ENCODE measurements at places on chromosomes 6 and 20. TPM values are rescaled to one million over a fixed set of nuclear protein-coding genes. Genes with fewer than 3 reads are reported as not detected.

Gene TCP11
- not detected for total RNA-seq

DNA sequence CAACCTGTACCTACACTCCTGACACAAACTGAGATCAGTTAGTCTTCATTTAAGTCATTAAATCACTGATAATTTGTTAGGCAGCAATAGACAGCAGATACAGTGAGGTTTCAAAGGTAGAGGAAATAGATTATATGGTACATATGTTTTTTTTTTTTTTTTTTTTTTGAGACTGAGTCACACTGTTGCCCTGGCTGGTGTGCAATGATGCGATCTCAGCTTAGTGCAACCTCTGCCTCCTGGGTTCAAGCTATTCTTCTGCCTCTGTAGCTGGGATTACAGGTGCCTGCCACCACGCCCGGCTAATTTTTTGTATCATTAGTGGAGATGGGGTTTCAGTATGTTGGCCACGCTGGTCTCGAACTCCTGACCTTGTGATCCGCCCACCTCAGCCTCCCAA, 38.2 kb upstream of the KIF13A start:
- no peak for DNase-seq

Gene GPR63
- total RNA-seq, result 6.6 TPM

Gene SLC17A1
- not detected for total RNA-seq

DNA sequence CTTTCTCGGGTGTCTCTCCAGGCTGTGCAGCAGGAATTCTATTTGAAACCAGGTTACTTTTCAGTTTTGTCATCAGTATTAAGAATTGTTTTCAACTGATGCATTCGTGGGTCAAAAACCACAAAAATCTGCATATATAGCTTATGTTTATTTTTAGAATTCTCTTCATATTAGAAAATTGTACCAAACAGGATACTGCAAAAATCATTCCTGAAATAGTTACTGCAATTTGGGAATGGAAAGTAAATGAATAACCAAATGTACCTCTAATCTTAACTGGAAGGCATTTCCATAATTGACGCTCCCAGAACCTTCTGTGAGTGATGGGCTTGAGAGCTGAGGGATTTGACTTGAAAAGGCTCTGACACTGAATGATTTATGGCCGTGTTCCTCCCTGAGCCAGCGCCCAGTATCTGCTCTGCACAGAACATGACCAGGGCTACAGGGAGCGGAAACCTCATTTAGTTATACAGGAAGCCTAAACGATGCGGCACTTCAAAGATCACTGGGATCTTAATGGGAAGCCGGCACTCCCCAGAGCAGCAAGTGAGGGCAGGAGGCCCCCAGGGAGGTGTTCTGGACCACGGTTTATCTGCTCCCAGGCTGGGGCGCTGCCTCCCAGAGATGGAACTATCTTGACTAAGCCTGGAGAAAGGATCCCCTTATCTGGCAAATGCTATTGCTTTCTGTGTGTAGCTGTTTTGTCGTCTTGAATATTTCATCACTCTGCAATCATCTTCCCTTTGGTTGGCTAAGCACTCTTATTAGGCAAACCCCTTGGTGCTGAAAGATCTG, 446.0 kb downstream of the QKI start:
- DNase-seq, result peak; percentile 51

Gene PPP1R16B
- total RNA-seq, result 5.3 TPM

DNA sequence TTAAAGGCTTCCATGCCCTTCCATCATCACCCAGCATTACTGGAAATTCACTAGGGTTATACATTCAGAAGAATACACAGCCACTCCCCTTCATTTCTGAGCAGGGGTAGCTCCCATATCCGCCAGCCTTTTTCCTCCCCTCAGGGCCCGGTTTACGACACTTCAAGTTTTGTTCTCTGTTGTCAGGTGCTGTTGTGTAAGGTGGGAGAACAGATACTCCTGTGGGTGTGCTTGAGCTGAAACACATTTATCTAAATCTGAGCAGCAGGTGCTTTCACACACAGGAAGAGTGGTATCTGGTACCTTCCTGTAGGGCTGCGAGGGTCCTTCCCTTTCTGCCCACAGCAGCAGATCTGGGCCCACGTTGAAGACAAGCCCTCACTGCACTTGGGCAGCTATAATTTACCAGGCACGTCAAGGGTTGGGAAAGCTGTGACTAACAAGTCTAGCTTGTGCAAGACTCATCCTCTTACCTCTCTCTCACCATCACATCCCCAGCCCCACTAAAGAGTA, 215.8 kb upstream of the RREB1 start:
- DNase-seq, result no peak

GRCh38 chr6:98239057-98239456, 595.3 kb upstream of the POU3F2 start:
- DNase-seq, result no peak

DNA sequence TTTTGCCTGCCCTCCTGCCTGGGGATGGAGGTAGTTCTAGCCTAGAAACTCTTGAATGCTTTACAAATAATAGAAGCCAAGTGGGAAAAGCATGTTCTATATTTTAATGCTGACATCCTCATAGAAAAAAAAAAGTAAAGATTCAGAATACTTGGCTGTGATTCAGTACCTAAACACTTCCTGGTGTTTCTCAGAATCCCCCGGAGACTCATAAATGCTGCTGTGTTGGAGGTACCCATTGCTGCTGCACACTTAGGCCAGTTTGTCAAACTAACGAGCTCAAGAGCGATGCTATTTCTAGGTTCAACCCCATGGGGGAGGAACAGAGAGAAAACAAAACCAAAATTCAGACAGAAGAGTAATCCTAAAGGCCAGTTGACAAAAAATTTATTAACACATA, 38.8 kb upstream of the ZFP64 start:
- no peak for DNase-seq

Gene NOX3
- not detected for total RNA-seq

DNA sequence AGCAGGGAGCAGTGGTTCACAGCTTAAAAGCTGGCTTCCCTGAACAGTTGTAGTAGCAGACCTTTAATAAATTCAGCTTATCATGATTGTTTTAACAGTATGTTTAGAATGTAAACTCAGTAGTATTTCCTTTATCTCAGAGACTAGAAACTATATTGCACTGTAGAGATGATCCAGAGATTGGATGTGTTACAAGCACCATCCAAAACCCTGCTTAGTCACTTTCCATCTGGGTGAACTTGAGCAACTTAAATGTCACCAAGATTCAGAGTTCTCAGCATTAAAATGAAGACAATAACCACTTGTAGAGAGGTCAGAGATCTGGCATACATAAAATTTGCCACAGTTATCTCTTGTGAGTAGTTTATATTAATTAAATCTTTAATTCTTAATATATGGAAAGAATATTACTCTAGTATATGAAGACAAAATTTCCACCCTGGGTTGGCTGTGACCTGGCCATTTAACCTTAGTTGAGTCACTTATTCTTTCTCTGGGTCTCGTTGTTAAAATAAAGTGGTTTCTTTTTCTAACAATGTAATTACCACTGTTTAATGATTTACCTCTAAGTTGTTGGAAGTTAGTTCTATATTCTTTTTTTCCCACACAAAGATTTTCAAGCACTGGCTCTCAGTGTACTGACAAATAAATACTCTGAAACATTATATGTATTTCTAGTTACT, 239.2 kb upstream of the FKBP1C start:
- DNase-seq, result no peak

- DNase-seq, result no peak
Measured at GRCh38 chr20:52918311-52918710, 53.8 kb upstream of the TSHZ2 start.

GRCh38 chr20:48846516-48847492, 19.0 kb upstream of the PREX1 start:
- DNase-seq, result no peak

DNA sequence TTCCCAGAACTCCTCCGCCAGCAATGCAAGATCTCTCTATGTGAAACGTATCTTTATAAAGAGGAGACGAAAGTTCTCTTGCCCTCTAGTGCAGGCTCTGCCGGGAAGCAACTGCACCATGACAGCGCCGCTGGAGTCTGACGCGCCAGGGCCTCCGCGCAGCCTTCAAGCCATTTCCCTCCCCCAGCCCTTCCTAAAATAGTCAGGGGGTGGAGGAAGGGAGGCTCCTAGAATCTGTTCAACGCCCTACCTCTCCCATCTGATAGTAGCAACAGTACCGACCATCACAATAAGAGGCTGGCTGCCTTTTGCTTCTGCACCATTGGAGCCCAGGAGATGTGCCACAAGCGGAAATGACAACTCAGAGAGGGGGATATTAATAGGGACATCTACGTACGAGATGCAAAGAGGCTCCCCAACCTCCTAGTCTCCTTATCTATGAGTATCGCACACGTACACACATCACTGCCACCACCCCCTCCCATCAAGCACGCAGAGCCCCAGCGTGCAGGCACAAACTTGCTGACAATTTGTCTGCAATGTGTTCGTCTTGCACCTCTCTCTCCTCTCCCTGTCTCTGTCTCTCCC, 1.0 kb downstream of the SYNE1 start:
- peak; percentile 35 for DNase-seq

All from glutamatergic neuron (in vitro differentiated cells).